Colonic mucosa (tissue), 4 donors: ENCODE measurements at places on chromosomes 5 and 9.

- no peak for DNase-seq
Observed at GRCh38 chr9:98903961-98904411, 39.7 kb upstream of the COL15A1 start.

DNA sequence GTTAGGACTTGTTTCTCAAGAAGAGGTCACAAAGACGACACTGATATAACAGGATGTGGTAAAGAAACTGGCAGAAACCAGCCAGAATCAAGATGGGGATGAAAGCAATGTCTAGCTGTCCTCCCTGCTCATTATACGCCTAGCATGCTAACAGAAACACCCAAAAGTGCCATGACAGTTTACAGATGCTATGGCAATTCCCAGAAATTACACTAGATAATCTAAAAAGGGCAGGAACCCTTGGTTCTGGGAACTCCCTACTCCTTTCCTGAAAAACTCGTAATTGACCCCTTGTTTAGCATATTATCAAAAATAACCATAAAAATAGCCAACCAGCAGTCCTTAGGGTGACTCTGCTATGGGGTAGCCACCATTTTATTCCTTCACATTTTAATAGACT lies 10.9 kb upstream of the MRPS30 start:
- DNase-seq, result no peak

DNA sequence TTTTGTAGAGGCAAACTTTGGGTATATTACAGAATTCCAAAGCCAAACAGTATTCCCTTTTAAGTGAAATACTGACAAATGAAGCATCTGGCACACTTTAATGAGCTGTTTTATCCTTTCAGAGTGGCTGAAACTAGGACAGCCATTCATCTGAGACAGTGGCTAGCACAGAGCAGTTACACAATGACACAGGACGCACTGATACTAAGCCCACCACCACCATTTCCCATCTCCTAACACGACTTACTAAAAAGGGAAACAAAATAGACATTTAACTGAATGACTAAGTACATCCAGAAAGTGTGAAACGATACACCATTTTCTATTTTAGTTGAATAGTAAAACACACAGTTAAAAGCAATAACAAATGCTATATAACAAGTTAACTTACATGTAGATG lies 120.4 kb upstream of the RETREG1 start:
- no peak for DNase-seq

- DNase-seq, result no peak
Observed at GRCh38 chr5:127411381-127411780, 106.1 kb upstream of the PRRC1 start.

GRCh38 chr5:113320273-113320780 lies 114.5 kb downstream of the TSSK1B start:
- DNase-seq, result no peak

- DNase-seq, result no peak
Observed at GRCh38 chr9:69386651-69387050, 61.6 kb downstream of the ENTREP1 start.

DNA sequence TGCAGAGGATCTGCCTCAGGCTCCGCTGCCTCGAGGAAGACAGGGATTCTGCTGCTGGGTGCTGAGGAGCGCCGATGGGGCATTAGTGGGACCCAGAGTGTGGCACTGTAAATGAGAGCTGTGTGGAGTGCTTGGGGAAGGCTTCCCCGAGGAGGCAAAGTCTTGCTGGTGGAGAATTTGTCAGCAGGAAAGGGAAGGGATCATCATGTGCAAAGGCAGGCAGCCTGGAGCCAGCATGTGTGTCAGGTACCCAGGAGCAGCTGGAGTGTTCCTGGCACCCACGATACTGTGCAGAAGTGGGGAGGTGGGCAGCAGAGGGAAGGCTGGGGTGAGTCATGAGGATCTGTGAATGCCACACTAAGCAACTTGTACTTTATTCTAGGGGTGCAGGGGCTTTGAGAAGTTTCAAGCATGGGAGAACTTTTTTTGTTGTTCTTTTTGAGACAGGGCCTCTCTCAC lies 12.3 kb downstream of the B4GALT7 start:
- no peak for DNase-seq

DNA sequence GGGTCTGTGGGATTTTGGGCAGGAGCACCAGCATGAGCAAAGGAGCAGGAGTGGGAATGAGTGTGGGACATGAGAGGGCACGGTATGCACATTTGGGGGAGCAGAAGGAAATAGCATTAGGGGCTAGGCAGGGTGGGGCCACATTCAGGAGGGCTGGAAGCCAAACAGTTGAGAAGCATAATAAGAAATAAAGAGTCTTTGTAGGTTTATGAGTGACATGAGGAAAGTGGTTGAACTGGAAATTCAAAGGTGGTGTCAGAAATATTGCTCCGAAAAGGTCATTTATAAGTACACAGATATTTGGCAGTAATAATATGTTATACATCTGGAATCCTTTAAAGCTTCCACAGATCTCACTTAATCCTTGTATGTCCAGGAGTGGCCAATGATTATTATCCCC lies 26.4 kb downstream of the ARHGEF28 start:
- DNase-seq, result peak; percentile 32

- no peak for DNase-seq
Observed at GRCh38 chr9:79632705-79633104, 60.9 kb downstream of the TLE4 start.

DNA sequence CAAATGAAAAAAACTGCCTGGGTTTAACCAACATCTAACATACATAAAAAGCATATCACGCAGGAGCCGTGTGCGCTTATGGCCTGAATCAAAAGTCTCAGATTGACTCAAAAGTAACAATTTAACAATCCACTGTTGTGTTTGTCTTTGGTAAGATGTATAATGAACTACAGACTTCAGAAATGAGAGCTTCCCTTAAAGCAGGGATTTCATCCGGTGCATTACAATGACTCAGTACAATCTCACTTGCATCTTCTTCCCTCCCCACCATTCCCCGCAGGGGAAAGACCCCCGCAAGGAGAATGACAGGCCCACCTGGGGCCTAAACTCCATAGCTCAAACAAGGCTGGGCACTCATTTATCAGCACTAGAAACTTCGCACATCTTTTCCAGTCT lies 1.4 kb downstream of the ZFR start:
- DNase-seq, result no peak

DNA sequence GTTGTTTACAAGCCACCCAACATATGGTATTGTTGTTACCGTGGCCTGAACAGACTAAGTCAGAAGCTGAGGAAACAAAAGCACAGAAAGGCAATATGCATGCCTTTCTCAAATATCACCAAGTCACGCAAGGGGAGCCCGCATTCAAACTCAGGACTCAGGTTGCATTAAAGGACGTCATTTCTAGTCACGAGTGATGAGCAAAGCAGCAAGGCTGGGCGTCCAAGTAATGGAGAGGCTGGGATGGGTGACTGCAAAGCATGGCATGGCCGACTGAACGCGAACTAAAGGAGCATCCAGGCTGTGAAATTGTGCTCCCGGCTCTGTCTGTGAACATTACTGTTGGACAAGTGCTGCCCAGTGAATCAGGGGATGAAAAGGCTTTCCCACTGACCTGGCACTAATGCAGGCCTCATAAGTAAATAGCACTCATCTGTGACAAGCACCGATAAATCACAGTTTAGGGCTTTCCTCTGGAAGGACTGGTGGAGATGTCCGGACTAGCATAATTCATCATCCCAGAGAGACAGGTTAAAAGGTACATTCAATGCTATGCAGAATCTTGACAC lies 202.8 kb downstream of the SPOCK1 start:
- DNase-seq, result no peak

GRCh38 chr5:77991084-77991483 lies 214.9 kb upstream of the TBCA start:
- no peak for DNase-seq

DNA sequence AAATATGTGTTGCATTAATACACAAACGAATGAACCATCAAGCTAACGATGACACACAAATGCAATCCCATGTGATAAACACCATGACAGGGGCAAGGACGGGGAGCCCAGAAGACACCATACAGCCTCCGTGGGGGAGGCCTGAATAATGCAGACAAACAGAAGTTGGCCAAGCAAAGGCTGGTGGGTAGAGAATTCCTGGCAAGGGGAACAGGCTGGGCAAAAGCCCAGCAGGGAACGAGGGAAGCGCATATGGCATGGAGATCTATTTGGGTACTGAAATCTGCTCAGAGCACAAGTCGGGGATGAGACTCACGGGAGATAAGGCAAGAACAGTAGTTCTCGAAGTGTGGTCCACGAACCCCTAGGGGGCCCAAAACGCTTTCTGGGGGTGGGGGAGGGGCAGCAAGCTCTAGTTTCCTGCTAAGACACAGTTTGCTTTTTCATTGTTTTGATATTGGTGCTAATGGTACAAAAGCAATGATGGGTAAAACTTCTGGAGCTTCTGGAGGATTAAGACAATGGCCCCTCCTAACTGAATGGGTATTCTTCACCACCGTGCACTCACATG lies 42.9 kb upstream of the FBXW11 start:
- no peak for DNase-seq

DNA sequence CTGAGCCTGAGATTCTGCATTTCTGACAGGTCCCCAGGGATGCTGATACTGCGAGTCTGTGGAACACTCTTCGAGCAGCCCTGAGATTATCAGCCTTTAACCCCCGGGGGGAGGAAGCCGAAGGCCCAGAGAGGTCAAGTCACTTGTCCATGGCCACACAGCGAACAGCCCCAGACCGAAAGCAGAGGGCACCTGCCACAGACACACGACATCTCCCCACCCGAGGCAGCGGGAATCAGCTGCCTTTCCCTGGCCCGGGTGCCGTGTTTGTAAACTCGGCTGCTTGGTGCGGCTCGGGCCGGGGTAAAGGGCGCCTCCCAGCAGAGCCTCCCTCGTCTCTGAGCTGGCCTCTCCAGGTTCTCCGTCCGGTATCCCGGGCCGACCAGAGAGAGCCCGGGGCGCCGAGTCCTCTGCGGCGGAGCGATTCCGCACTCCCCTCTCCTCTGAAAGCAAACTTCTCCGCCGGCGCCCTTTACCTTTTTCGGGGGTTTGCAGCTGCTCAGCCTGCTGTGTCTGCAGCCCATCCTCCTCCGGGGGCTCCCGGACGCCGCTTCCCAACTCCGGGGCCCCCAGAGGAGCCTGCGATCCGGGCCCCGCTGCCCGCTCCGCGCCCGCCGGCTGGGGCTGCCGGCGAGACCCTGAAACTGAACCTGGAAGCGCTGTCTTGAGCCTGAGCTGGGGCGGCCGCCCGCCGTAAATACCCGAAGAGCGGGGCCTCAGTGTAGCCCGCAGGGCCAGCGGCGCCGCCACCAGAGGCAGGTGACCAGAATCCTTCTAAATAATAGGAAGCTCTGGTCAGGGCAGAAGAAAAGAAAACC lies at the start of gene CCDC69:
Gene CCDC69, minus strand, starts transcription at position 646 of the 818 bp plus-strand sequence. Its CDS starts 122 bp downstream, at position 524.
- peak; percentile 75 for DNase-seq

DNA sequence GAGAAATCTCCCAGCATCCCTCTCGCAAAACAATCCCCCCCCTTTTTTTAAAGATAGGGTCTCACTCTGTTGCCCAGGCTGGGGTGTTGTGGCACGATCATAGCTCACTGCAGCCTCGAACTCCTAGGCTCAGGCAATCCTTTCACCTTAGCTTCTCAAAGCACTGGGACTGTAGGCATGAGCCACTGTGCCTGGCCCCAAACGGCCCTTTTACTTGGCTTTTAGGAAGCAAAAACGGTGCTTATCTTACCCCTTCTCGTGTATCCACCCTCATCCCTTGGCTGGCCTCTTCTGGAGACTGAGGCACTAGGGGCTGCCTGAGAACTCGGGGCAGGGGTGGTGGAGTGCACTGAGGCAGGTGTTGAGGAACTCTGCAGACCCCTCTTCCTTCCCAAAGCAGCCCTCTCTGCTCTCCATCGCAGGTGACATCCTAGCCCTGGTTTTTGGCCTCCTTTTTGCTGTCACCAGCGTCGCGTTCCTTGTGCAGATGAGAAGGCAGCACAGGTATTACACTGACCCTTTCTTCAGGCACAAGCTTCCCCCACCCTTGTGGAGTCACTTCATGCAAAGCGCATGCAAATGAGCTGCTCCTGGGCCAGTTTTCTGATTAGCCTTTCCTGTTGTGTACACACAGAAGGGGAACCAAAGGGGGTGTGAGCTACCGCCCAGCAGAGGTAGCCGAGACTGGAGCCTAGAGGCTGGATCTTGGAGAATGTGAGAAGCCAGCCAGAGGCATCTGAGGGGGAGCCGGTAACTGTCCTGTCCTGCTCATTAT lies 6.8 kb downstream of the CA9 start:
- DNase-seq, result no peak

- DNase-seq, result no peak
Observed at GRCh38 chr5:134252671-134253070, 26.8 kb upstream of the PPP2CA start.

DNA sequence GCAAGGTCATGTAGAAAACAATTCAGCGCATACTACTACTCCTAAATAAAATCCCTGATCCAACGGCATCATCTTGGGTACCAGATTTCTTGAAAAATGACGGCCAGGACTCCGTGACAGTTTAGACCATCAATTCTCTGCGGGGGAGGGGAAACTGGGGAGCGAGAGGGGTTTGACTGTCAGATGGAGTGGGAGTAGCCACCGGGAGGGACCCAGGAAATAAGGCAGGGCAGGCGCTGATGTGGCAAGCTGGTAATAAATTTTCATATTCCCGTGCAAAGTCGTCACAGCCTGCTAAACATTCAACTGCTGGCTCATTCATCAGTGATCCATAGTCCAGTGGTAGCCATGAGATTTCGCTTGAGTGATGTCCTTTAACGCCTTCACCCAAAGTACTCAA lies 457 bp upstream of the CDH18 start:
- no peak for DNase-seq

GRCh38 chr9:13555516-13555915 lies 276.0 kb upstream of the MPDZ start:
- DNase-seq, result no peak

DNA sequence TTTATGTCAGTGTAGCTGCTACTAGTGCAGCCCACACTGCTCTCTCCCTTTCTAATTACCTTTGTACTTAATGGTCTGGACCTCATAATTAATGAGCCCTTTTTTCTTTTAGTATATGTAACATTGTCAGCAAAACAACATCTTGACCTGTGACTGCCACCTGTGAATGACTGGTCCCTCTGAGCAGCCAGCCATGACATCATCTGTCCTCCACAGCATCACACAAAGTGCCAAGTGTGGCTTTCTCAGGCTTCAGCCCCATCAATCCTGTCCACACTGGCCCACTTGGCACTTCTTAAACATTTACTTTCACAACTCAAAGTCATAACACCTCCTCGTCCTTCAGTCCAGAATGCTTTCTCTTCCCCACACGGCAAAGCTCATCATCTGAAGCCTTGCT lies 104.7 kb downstream of the GPR21 start:
- no peak for DNase-seq

GRCh38 chr5:1919750-1920149 lies 37.0 kb upstream of the IRX4 start:
- no peak for DNase-seq

GRCh38 chr5:96385538-96385937 lies 47.5 kb downstream of the PCSK1 start:
- no peak for DNase-seq

DNA sequence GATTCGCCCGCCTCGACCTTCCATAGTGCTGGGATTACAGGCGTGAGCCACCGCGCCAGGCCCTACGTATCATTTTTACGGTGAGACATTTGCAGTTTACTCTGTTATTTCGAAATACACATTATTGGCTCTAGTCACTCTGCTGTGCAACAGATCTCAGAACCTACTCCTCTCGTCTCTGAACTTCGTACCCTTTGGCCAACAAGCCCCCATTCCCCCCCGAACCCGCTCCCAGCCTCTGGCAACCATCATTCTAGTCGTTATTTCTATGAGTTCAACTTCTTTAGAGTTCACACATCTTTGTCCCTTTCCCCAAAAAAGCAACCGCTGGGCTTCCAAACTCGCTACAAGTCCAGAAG lies 735 bp downstream of the PTGR1 start:
- DNase-seq, result peak; percentile 59
